ENCODE measurements at places on chromosomes 7 and 10. TPM values are rescaled to one million over a fixed set of nuclear protein-coding genes. Genes with fewer than 3 reads are reported as not detected.

NPTX2 gene
- total RNA-seq = 7.2 TPM

GPR141 gene
- total RNA-seq = not detected

PAX4 gene
- not detected for total RNA-seq

LIPM gene
- total RNA-seq = not detected

PTN gene
- total RNA-seq = 0.37 TPM

OR2A5 gene
- not detected for total RNA-seq

TMEM196 gene
- total RNA-seq = 0.62 TPM

RAPGEF5 gene
- total RNA-seq = 19.6 TPM

MICALL2 gene
- 24.2 TPM for total RNA-seq

ZC3HAV1L gene
- total RNA-seq = 5.7 TPM

STOX1 gene
- total RNA-seq = 1.8 TPM

Measured in pancreas (tissue), 10 donors.